Neuronal stem cell (in vitro differentiated cells): ENCODE measurements at places on chromosomes 4 and X.

DNA sequence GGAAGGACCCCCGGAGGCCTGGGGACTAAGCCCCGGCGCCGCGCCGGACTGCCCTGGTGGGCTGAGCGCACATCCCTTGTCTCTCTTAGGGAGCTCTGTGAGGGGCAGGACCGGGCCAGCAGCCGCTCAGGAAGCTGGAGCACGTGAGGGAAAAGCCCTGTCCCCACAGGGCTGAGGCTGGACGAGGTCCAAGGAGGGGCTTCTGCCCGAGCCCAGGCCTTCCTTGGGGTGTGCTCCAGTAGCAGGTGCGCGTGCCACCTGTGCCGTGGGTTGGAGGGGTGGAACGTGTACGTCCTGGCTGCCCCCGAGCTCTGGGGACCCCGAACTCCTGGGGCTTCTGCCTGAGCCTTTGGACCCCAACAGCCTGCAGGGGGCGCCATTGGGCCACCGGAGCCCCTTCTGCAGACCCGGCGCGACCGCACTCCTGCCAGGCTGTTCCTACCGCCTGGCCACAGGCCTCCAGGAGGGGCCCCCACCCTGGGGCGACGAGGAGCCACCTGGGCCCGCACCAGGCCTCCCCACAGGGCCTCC is 27.2 kb downstream of the TACC3 start:
- DNase-seq = peak; percentile 80

- no peak for DNase-seq
These were observed 13.4 kb upstream of the SRPX start for GRCh38 chrX:38233891-38234667.

DNA sequence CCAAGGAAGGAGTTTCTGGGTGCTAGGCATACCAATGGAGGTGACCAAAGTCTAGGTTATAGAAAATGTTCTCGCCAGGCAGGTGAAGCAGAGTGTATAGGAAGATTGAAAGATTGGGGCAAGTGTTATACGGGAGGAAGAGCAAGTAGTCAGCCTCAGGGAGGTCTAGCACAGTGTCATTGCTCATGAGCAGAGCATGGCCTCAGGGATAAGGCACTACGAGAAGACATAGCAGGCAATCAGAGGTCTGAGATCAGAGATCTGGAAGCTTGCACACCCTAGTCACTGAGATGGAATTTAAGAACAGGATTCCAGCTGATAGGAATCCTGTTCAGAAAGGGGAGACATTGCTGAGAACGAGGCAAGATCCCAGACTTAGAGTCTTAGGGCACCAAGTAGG is 350.0 kb upstream of the CASK start:
- no peak for DNase-seq

DNA sequence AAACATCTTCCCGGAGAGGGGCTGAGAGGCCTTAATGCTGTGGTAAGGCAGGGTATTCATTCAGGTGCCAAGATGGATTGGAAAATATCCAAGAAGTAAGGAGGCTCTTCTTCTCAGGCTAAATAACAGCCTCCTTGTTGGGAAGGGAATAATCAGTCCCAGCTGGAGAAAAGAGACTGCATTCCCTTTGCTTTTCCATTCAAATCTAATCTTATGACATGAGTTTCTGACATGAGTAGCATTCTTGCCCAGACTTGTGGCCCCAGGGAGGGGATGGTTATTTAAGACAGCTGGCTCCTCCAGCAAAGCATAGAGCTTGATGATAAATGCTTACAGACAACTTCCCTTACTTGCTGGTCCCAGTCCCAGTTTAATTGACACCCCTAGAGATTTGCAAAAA is 98.3 kb downstream of the DCLK2 start:
- DNase-seq = no peak

GRCh38 chr4:123438031-123438430 is 41.4 kb downstream of the SPRY1 start:
- no peak for DNase-seq

GRCh38 chrX:55206162-55206941 is 13.8 kb upstream of the PAGE5 start:
- no peak for DNase-seq

GRCh38 chrX:17167915-17168314 is 207.1 kb upstream of the NHS start:
- no peak for DNase-seq

DNA sequence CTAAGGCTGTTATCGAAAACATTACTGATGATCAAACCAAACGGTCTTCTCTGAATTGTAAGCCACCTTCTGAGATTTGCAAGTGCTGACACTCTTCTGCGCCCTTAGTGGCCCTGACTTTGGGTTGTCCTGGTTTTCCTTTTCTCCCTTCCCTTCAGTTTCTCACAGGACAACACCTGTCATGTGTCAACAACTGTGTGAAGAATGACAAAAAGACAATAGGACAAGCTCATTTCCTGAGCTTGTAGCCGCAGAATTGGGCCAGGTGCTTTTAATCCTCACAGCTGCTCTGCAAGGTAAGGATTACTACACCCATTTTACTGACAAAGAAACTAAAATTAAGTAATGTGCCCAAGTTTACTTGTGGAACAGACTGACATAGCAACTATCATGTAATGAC is 44.9 kb upstream of the TXK start:
- DNase-seq = no peak

GRCh38 chr4:40446839-40447238 is 111.7 kb downstream of the CHRNA9 start:
- no peak for DNase-seq

DNA sequence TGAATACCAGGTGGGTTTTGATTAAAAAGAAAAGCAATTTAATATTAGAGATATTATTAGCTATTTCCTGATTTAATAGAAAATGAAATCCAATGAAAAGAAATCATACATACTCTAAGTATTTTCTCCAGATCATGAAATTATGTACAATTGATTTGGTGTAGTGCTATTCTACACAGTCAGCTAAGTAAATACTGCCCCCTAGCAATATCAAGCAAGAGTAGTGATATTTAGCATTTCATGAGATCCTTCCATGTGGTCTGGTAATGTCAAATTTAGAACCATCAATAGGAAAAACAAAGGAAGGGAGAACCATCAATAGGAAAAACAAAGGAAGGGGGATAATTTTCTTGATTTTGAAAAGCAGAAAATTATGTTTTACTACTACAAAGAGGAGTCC is 114.6 kb downstream of the TBCK start:
- no peak for DNase-seq

GRCh38 chr4:127469542-127469941 is 163.2 kb upstream of the INTU start:
- no peak for DNase-seq

- DNase-seq = no peak
These were observed 78.0 kb downstream of the ANOS1 start for GRCh38 chrX:8653956-8654355.
